ENCODE measurements at places on chromosomes 3 and 15.

DNA sequence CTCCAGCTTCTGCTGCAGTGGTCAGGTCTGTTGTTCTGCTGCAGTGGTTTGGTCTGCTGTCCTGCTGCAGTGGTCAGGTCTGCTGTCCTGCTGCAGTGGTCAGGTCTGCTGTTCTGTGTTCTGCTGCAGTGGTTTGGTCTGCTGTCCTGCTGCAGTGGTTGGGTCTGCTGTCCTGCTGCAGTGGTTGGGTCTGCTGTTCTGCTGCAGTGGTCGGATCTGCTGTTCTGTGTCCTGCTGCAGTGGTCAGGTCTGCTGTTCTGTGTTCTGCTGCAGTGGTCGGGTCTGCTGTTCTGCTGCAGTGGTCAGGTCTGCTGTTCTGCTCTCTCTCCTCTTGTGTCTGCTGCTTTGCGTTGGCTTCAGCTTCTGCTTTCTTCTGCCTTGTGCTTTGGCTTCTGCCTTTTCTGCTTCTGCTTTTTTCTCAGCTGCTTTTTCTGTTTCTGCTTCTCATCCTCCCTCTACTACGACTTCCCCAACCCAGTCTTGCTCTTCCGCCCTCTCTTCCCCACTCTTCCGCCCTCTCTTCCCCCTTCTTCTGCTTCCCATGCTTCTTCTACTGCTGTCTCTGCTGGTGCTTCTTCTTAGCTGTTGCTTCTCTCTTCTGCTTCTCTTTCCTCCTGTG is 50.7 kb downstream of the FAM43A start:
- no peak for DNase-seq

DNA sequence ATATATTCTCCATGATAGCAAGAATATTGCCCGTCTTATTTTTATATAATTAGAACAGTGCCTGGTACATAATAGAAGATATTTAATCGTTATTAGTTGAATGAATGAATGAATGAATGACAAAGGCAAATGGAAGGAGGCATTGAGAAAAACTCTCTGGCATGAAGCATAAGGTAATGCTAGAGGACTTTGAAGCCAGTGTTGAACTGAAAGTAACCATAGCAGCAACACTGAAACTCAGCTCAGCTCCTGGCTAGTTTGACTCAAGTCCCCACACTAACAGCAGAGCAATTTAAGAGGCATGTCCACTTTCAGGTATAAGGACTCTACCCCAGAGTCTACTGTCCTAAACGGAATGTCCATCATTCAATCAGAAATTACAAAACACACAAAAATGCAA is 227.0 kb downstream of the CPNE4 start:
- no peak for DNase-seq

- no peak for DNase-seq
Measured at GRCh38 chr15:50624616-50625168, 61.9 kb downstream of the TRPM7 start.

DNA sequence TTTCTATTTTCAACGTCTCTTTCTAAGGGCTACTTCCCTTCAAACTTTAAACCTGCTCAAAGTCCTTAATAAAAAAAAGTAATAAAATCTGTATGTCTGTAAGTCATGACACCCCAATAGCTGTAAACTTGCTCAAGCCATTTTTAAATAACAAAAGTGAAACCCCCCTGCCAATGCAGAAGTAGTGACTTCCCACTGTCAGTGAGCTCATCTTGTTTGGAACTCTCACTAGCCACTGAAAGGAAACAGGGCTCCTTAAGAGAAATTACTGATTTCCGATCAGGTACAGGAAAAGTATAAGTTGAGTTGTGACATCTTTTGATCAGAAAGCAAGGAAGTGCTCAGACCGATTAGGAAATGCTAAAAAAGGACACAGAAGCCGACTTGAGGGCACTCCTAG is 27.6 kb upstream of the GPR171 start:
- no peak for DNase-seq

- DNase-seq = no peak
Measured at GRCh38 chr3:135440746-135441145, 524.8 kb upstream of the PPP2R3A start.

- DNase-seq = no peak
Measured at GRCh38 chr3:105758451-105758850, 110.4 kb downstream of the CBLB start.
